Foreskin fibroblast (primary cell): ENCODE measurements at places on chromosomes 16 and 17.

DNA sequence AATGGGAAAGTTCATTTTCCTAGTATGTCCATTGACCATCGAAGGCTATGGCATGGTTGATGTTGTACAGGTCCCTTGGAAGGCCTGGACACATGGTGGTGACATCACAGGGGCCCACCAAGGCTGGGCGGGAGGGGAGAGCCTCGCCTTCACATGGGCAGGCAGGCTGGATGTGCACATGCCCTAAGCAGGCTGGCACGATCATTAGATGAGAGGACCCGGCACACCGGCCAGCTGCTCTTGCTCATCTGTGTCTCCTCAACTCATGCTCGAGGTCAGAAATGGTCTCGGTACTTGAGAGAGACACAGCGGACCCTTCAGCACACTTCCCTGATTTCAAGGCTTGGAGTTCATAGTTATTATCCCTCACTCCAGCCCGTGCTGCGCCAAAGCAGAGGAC, 416.9 kb upstream of the ZFHX3 start:
- DNase-seq: no peak

DNA sequence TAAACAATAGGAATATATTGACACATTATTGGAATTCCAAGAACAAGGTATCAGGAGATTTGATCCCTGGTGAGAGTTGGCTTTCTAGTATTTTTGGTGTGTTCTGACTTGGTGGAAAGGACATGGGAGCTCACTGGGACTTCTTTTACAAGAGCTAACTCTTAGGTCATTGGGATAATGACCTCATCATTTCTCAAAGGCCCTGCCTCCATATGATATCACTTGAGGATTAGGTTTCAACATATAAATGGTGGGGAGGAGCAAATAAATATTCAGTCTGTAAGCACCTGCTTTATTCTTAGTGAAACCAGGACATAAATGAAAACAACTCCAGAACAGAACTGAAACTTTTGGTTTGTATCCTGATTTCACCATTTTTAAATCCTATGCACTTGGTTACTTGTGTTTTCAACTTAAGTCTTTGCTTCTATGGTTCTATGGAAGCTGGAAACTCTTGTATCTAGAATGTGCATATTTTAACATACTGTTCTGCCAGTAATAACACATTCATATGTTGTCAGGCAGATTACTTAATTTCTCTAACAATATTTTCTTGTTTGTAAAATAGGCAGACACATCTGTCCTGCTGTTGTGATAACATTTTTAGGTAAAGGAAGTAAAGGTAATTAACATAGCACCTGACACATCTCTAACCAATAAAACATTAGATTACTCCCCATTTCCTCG, 1527.7 kb upstream of the CDH8 start:
- no peak for DNase-seq

DNA sequence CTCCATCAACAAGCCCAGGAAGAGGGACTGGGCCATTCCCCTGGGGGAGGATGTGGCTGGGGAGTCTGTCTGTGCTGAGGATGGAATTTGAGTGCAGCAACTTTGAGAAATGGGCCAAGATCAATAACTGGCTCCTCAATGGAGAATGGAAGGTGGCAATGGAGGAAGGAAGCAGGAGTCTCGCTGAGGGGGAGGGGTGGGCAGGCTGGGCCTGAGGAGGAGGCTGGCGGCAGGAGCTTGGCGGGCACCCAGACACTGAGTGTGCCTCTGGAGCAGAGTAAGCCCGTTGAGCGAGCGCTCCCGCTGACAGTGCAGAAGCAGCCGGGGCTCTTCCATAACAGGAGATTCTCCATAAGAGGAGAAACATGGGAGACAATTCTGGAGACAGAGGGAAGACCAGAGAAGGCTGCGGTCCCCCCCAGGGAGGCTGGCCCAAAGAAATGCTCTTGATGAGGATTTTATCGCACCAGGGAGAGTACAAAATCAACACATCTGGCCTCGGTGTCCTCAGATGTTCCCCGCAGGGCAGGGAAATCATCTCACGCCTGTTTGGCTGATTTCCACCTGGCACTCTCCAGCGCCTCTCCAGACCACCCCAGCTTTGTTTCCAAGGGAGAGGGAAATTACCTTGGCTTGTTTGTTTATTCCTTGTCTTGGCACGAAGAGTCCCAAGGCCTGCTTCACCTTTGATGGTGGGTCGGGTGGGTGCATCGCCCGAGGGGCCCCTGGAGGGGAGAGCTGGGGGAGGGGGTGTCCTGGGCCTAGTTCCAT, 2.8 kb upstream of the MMP15 start:
- peak; percentile 94 for DNase-seq

- no peak for DNase-seq
These were observed 189.7 kb downstream of the AXIN2 start for GRCh38 chr17:65371702-65372101.

DNA sequence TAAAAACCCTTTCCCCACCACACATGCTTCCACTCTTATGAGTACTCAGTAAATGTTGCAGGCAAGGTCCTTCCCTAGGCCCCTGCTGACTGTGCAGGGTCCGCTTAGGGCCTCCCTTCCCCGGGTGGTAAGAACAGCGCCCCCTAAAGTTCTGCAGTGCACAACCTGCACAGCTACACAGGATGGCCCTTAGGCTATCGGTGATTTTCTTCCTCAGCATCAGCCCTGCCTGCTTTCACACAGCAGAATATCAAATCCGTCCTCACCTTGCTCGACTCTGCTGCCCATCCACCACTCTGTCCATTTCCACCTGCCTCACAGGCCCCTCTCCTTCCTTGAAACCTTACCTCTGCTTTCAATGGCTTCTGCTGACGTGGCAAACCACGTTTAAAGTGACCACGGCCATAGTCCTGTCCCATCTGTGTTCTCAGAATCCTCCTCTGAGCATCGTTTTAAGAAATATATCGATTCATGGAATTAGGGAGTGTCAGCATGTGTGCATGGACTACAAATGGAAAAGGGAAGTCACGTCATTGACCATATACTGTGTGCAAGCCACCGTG, 51.4 kb upstream of the TMEM132E start:
- no peak for DNase-seq

GRCh38 chr16:69706975-69707340, 19.4 kb downstream of the NQO1 start:
- DNase-seq: no peak

DNA sequence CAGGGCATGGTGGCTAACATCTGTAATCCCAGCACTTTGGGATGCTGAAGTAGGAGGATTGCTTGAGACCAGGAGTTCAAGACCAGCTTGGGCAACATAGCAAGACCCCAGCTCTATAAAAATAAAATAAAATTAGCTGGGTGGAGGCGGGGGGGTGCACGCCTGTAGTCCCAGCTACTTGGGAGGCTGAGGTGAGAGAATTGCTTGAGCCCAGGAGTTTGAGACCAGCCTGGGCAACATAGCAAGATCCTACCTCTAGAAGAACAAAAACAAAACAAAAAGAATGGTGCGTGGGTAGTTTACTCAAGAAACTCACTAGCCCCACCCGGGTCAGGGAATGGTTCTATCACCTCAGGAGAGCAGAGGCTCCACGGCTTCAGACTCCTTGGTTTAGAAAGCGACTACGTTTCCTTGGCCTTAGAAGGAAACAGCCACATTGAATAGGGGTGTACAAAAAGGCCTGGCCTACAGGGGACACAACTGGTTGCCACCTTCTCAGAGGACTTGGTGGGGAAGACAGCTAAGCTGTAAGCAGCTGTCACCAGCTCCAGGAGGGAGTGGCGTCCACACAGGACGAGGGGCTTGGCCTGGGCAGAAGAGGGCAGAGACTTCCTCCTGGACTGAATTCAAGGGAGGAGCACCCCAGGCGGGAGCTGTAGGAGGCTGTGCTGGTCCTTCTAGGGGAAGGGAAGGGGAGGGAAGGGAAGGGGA, 716 bp downstream of the TK1 start:
- DNase-seq: peak; percentile 14

- DNase-seq: peak; percentile 76
These were observed 25.0 kb downstream of the HOXB1 start for GRCh38 chr17:48505788-48506187.

GRCh38 chr17:67105213-67105612, 60.9 kb downstream of the CACNG1 start:
- DNase-seq: peak; percentile 48

- DNase-seq: no peak
These were observed 9.0 kb downstream of the MEAK7 start for GRCh38 chr16:84495506-84495905.

DNA sequence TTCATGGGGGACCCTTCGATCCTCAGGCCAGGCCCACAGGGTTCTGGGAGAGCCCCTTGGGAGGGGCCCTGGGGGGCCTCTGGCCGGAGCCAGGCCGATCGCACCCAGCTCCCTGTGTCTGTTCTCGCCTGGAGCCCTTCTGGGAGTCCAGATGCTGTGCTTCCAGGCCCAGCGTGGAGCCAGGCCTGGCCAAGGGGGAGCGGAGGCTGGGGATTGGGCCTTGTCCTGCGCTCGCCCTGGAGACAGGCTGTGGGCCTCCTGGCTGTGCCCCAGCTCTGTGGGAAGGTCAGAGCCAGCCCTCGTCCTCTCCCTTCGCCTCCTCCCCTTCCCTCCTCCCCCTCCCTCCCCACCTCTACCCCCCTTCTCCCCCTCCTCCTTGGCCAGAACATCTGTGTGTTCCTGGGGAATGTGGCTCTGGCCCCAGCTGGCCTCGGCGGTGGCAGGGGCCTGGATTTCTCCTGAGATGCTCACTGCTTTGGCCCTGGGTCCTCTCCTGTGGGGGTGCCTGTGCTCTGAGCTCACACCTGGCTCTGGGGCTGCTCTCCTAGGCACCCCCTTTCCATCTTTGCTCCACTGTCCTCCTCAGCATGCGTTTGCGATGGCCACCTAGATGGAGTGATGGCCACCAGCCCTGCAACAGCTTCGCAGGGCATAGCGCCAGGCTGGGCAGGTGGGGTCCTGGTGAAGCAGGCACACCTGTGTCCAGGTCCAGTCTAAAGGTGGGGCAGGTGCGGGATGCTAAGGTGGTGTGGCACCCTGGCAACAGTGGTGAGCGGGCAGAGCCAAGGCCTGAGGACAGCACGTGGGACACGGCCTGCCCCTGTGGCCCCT, 90.6 kb upstream of the CIBAR2 start:
- peak; percentile 95 for DNase-seq

DNA sequence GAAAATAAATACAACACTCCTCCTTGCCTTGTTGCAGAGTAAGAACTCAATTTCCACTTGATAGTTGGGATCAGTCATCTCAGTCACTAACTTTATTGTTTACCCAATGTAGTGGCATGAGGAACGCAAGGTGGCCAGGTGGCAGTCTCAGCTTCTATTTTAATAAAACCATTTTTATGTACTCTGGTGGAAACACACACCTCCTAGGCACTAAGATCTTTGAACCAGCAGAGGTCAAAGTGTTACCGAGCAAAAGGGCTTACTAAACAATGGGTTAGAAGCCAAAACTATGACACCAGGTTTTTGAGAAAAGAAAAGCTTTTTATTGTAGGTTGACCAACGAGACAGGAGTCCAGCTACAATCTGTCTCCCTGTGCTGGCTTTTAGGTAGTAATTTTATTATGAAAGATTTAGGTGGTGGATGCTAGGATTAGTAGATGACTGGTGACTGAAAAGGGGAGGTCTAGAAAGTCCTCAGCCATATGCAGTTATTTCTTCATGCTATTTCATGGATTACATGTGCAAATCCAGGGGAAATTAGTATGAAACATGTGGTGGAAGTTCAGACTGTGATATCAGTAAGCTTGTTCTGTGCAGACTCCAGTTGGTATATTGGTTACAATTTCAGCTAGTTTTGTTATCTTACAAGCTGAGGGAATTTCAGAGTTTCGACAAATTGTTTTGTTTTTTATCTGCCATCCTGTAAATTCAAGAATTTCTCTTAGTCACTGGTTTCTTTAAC, 122.3 kb downstream of the PCTP start:
- DNase-seq: no peak

DNA sequence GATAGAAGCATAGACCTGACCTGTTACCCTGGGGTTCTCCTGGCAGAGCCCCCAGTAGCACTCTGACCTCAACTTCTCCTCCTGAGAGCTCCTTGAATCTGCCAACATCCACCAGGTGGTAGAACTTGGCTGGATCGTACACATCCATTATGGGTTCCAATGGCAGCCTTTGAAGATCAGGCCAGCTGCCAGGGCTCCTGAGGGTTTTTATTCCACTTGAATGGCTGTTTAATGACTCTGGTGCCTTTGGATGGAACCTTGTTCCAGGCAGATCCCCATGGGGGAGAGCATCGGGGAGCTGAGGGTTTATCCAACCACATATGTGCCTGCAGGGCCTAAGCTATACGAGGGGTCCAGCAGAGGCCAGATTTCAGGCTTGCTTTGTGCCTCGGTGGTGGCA, 47.1 kb upstream of the CLEC19A start:
- DNase-seq: no peak

DNA sequence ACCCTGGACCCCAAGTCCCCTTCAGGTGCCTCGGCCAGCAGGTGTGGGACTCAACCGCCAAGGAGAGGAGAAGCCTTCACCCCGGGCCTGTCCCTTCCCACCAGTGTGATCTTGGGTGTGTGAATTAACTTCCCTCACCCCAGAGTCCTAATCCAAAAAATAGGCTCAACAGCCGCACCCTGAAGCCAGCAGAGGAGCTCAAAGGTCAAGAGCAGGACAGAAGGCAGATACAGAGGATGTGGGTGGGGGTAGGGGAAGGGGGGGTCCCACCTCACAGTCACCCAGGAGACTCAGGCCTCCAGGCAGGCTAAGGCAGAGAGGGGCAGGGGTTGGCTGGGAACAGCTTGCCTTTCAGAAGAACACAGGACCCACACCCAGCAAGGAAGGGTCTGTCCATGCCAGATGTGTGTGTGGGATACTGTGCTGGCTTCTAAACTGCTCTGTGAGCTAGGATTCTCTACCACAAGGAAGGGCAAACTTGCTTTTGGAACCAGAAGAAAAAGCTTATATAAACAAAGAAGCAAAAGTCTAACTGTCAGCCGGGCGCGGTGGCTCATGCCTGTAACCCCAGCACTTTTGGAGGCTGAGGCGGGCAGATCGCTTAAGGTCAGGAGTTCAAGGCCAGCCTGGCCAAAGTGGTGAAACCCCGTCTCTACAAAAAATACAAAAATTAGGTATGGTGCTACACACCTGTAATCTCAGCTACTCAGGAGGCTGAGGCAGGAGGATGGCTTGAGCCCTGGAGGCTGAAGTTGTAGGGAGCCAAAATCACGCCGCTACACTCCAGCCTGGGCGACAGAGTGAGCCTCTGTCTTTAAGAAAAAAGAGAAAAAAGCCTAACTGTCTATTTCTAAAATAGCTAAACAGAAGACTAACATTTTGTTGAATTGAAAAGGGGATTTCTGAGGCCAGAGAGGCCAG, 4.6 kb downstream of the PIEZO1 start:
- no peak for DNase-seq

- DNase-seq: no peak
These were observed 863.5 kb downstream of the KCNJ2 start for GRCh38 chr17:71032746-71033273.

GRCh38 chr17:51169340-51169739, 3.1 kb downstream of the NME2 start:
- no peak for DNase-seq

- no peak for DNase-seq
These were observed 106.0 kb downstream of the COPRS start for GRCh38 chr17:31753011-31753410.

GRCh38 chr16:58411736-58412614, 19.7 kb downstream of the GINS3 start:
- no peak for DNase-seq

DNA sequence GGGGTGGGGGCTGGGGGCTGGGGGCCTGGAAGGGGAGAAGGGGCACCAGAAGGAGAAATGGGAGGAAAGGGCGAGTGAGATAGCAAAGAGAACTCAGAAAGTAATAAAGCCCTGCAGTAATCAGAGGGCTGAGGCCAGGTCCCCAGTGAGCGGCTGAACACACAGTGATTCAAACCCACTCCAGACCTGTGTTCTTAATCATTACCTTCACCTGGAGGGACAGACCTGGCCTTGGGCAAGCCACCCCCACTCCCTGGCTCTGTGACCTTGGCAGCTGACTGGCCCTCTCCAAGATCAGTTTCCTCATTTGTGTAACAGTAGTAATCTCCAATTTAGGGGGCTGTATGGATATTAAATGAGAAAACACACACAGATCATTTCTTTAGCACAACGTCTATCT, 150.4 kb downstream of the WWOX start:
- DNase-seq: no peak
